ENCODE measurements at places on chromosomes 13 and 19.
A peak's percentile ranks its signal among the peaks of the same experiment; 100 is the strongest.

- DNase-seq, result no peak
Measured at GRCh38 chr19:37989855-37990254, 82.8 kb downstream of the SIPA1L3 start.

GRCh38 chr19:34932494-34932893 is 5.8 kb downstream of the ZNF30 start:
- DNase-seq, result no peak

- DNase-seq, result peak; percentile 93
Measured at GRCh38 chr13:40982772-40983171, 36.3 kb downstream of the ELF1 start.

- peak; percentile 21 for DNase-seq
Measured at GRCh38 chr13:44818428-44818827, 170.8 kb downstream of the NUFIP1 start.

GRCh38 chr13:32254916-32255723 is 60.0 kb downstream of the ZAR1L start:
- no peak for DNase-seq

DNA sequence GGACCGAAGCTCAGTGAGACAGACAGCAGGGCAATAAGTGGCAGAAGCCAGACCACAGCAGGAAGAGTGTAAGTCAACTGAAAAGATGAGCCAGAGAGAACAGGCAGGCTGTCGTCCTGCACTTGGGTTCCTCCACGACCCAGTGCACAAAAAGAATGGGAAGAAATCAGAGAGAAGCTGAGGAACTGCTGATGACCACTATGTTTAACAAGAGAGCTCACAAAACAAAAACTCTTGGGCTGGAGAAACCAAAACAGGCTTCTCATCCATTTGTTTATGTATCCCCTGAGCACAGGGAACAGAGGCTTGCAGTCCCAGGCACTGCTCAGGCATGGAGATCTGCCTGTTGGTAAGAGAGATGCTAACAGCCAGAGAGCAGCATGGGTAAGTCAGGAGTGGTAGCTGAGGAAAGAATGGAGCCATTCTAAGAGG is 14.0 kb downstream of the AKAP8L start:
- DNase-seq, result no peak

GRCh38 chr13:106566641-106567473 is 1.1 kb downstream of the ARGLU1 start:
- DNase-seq, result peak; percentile 81

DNA sequence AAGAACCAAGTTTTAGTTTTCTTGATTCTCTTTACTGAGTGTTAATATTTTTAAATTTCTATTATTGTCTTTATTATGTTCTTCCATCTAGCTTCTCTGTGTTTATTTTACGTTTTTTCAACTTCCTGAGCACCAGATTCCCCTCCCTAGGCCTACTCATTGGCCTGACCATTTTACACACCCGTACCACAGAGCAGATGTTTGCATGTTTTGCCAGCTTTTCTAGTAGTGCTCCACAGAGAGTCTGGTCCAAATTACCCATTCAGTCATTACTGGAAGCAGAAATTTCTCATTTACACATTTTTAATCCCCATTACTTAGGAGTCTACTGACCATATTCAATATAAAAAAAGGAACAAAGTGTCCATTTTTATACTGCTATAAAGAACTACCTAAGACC is 66.9 kb downstream of the ING1 start:
- DNase-seq, result no peak

GRCh38 chr19:49890349-49891311 is 6.1 kb downstream of the IL4I1 start:
- DNase-seq, result peak; percentile 62

GRCh38 chr19:6730153-6730804 is 7.1 kb downstream of the GPR108 start:
- DNase-seq, result peak; percentile 60

GRCh38 chr19:30374865-30375552 is 2.8 kb downstream of the ZNF536 start:
- no peak for DNase-seq

- DNase-seq, result no peak
Measured at GRCh38 chr13:112506046-112506445, 81.9 kb downstream of the TUBGCP3 start.

- DNase-seq, result no peak
Measured at GRCh38 chr13:110216398-110217041, 90.4 kb downstream of the COL4A1 start.

GRCh38 chr13:89165685-89166084 is 1494.5 kb downstream of the SLITRK5 start:
- DNase-seq, result no peak

DNA sequence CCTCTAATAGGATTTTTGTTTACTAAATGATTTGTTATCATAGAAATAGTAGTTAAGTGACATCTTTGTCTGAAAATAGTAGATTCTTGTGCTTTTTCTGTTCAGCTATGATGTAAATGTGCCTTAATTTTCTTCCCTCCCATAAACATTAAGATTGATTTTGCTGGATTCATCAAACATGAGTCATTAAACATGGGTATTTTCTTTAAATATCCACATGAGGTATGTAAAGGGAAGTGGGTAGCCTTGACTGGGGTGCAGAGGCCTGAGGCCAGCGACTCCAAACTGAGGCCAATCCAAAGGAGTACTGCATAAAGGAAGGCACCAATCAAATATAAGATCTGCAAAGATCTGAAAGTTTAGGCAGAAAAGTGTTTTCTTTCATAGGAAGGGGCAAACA is 3.7 kb downstream of the ZNF136 start:
- DNase-seq, result no peak

- peak; percentile 22 for DNase-seq
Measured at GRCh38 chr13:44313674-44314073, 60.0 kb upstream of the SERP2 start.

GRCh38 chr13:80118099-80118498 is 222.8 kb downstream of the SPRY2 start:
- DNase-seq, result no peak

- peak; percentile 40 for DNase-seq
Measured at GRCh38 chr19:16541526-16542044, 652 bp downstream of the CHERP start.

GRCh38 chr13:28356561-28357021 is 138.3 kb downstream of the FLT1 start:
- DNase-seq, result no peak

- DNase-seq, result no peak
Measured at GRCh38 chr13:66543780-66544179, 686.4 kb downstream of the PCDH9 start.

GRCh38 chr19:1860042-1860775 is 3.2 kb downstream of the KLF16 start:
- peak; percentile 49 for DNase-seq

GRCh38 chr13:32669030-32669646 is 82.9 kb downstream of the PDS5B start:
- DNase-seq, result peak; percentile 70

DNA sequence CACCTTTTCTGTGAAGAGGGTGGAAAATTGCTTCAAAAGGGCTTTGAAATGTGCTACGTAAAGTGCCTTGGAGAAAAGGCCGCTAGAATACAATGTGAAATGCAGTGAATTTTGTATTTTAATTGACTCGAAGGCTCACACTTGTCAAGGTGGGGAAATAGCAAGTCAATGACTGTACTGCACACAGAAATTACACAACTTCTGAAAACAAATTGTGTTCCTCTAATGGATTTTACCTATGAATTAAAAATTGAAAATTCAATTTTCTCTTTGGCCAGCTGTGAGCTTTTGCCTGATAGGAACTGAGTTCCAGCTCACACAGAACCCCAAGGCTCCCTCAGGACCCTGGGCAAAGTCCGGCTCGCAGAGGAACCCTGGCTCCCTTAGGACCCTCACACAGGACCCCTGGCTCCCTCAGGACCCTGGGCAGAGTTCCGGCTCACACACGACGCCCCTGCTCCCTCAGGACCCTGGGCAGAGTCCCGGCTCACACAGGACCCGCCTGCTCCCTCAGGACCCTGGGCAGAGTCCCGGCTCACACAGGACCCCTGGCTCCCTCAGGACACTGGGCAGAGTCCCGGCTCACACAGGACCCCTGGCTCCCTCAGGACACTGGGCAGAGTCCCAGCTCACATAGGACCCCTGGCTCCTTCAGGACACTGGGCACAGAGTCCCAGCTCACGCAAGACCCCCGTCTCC is 324.9 kb downstream of the UQCRFS1 start:
- no peak for DNase-seq

GRCh38 chr19:51325161-51325976 is 13.9 kb downstream of the IGLON5 start:
- DNase-seq, result no peak

DNA sequence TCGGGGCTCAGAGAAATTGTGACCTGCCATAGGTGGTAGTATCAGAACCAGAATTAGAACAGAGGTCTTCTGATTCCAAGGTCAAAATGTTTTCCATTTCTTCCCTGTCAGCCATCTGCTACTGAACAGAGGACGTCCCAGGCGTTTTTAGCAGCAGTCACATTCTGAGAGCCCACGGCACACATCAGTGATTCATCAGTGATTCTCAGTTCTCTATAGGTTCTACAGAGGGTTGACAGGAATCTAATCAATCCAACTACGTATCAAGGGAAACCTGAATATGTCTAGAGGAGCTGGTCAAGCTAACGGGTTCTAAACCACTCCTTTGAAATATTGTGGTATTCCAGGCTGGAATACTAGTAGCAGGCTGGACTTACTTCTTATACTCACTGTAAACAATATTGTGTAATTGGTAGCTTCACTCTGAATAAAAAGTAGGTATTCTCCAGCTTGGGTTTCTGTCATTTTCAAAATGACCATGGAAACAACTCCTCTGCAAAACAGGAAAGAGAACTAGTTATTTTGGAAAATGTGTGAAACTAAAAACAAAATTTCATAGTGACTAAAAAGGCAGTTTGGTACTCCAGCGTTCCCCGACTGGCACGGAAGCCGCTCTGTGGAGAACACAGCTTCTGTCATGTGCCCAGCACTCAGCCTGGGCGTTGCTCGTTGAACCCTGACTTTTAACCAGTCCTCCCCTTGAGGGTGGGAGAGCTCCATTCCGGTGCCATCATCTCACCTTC is 43.2 kb downstream of the FLT3 start:
- peak; percentile 79 for DNase-seq

DNA sequence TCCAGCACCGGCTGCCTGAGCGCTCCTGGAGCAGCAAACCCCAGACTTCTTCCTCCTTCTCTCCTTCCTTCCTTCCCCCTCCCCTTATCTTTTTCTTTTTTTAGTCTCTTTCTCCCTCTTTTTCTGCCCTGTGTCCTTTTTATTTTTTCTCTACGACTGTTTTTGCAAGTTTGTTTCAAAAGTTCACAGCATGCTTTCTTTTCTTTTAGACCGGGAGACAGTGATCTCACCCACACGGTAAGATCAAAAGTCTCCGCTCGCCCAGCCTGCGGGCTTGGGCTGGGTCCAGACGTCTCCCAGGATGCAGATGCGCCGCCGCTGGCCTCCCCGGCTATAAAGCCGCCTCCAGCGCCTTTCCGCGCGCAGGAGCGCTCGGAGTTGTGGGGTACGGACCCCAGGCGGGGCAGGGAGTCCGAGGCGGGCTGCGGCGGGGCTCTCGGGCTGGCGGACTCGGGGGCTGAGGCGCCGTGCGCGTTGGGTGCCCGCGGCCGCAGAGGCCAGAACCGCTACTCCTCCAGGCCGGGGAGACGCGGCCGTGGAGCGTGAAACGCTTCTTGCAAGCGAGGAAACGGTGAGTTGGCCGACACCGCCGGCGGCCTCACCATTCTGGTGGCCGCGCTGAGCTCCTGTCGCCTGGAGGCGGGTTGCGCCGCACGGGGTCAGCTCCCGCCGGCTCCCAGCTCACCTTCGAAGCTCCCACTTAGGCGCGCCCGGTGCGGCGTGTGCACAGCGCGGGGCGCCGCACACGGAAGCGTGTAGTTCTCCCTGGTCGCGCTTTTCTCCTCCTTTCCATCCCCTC is 2.0 kb upstream of the TSHZ3 start:
- no peak for DNase-seq

GRCh38 chr19:44738136-44738535 is 10.4 kb upstream of the BCL3 start:
- DNase-seq, result no peak

- no peak for DNase-seq
Measured at GRCh38 chr13:98452851-98453843, 123.8 kb downstream of the STK24 start.

- no peak for DNase-seq
Measured at GRCh38 chr13:82681535-82681934, 1200.7 kb downstream of the SLITRK1 start.

GRCh38 chr13:73657821-73658540 is 476.2 kb downstream of the KLF12 start:
- no peak for DNase-seq

DNA sequence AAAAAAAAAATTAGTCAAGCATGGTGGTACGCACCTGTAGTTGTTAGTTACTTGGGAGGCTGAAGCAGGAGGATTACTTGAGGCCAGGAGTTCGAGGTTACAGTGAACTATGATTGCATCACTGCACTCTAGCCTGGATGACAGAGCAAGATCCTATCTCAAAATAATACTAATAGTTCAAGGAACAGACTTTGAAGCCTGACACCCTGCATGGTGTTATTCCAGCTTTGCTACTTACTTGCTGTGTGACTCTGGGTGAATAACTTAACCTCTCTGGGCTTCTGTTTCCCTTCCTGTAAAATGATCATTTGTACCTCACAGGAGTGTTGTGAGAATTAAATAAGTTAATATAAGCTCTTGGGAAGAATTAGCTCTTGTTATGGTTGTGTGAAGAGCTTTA is 3.5 kb upstream of the FOSB start:
- no peak for DNase-seq

GRCh38 chr13:76210262-76210661 is 574.1 kb downstream of the LMO7 start:
- DNase-seq, result no peak

- DNase-seq, result peak; percentile 11
Measured at GRCh38 chr13:49540552-49540951, 44.8 kb downstream of the PHF11 start.

- no peak for DNase-seq
Measured at GRCh38 chr13:27926644-27927434, 7.0 kb downstream of the PDX1 start.

- DNase-seq, result peak; percentile 76
Measured at GRCh38 chr19:610801-611480, 21.3 kb downstream of the HCN2 start.

GRCh38 chr13:59747529-59747928 is 416.2 kb downstream of the DIAPH3 start:
- peak; percentile 20 for DNase-seq

DNA sequence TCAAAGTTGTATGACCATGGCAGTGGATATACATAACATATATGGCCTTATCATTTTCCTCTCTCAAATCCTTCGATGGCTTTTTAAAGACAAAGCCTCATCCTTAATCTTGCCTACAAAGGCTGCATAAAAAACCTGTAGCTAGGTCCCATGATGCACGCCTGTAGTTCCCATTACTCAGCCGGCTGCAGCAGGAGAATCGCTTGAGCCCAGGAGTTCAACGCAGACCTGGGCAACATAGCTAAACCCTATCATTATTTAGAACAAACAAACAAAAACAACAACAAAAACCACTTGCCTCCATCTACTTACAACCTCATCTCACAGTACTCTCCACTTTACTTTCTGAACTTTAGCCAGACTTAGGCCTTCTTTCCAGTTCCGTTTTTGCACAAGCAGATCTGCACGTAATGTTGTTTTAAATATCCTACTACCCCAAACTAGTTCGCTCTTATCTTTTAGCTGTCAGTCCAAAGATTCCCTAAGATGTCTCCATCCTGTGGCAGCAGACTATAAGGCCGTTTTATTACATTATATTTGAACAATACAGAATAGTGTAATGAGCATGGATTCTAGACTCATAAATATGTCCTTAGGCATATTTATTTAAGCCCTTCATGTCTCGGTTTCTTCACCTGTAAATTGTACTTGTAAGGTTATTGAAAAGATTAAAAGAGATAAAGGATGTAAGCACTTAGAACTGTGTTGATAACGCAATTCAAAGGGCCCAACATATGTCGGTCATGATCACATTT is 969 bp upstream of the POMP start:
- peak; percentile 58 for DNase-seq

Data from GM12865 (cell line).